ENCODE measurements at places on chromosomes 12 and 14.

- DNase-seq = no peak
Measured at GRCh38 chr14:78443834-78444233, 273.7 kb downstream of the NRXN3 start.

GRCh38 chr14:91870001-91870400 lies 2.7 kb upstream of the TC2N start:
- DNase-seq = no peak

- DNase-seq = no peak
Measured at GRCh38 chr12:125610971-125611370, 545.7 kb downstream of the AACS start.

GRCh38 chr12:21559855-21560569 lies 33.9 kb downstream of the SPX start:
- DNase-seq = no peak

DNA sequence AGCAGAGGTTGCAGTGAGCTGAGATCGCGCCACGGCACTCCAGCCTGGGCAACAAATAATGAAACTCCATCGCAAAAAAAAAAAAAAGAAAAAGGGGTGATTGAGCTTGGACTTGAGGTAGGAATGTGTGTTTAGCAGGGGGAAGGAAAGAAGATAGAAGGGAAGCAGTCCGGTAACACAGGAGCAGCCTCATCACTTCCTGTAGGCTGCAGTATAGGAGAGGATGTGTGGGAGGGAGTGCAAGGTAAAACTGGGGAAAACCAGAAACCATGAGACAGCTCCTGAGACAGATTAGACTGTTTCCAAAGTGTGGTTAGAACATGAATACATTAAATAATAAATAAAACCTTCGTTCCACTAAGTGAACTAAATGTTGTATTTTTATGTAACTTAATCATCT lies 49.2 kb downstream of the FGD4 start:
- DNase-seq = no peak

GRCh38 chr12:56337753-56338251 lies 882 bp upstream of the IL23A start:
- no peak for DNase-seq

GRCh38 chr12:85920324-85920947 lies 46.3 kb downstream of the NTS start:
- no peak for DNase-seq

DNA sequence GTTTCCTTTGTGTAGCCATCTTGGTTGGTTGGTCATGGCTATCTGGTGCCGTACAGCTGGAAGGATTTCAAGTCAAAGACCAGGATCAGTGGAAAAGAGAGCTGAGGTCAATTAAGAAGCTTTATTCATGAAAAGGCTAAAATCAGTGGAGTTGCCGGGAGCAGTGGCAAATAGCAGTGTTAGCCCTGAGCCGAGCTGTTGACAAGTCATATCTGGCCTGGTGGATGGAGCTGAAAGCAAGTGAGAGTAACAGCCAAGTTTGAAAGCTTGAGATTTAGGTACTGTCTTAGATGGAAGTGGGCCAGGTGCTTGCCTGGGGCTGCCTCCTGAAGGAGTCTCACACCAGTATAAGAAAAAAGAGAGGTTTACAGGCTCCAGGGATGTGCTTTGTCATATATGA lies 9.0 kb downstream of the BATF start:
- DNase-seq = no peak

GRCh38 chr14:95337041-95337595 lies 17.4 kb upstream of the CLMN start:
- no peak for DNase-seq

DNA sequence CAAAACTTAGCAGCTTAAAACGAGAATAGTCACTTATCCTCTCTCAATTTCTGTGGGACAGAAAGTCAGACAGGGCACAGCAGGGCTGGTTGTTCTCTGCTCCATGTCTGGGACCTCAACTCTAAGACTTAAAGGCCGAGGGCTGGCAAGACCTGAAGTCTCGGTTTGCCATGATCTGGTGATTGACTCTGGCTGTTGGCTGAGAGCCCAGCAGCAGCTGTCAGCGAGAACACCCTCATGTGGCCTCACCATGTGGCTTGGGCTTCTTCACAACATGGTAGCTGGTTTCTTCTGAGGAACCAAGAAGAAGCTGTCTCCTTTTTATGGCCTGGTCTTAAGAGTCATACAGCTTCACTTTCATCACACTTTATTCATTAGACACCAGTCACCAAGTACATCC lies 1.7 kb upstream of the VASH1 start:
- no peak for DNase-seq

DNA sequence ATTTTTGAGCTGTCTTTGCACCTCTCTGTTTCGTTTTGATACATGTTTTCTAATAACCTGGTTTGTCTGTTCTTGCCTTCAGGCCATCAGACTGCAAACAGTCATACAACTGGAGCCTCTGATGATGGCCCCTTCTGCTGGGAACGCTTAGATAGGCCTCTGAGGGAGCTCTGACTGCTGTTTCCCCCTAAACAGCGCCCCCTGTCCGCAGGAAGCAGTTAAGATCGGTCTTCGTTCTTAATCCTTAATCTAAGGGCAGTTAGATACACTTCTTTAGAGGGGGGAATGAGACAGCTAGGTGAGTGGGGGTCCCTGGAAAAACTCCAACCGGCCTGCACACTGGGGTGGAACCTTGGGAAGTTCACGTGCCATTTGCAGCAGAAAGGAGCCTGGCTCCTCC lies 1338.8 kb upstream of the SEL1L start:
- no peak for DNase-seq

DNA sequence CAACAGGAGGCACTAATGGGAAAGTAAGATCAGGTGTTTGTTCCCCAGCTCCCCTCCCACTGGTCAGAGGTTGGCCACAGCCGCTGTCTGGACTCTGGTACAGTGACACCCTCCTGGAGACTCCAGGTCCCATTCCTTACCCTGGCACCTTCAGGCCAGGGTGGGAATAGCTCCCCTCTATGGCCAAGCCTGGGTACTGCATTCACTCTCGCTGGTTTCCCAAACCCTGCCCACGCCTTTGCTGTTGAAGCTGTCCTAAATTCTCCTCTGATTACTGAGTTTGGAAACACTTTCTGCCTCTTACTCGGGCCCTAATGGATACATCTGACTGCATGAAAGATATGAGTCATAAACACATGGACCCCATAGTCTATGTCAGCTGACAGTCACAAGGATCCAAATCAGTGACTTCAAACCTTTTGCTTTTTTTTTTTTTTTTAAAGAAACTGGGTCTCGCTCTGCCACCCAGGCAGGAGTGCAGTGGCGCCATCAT lies 17.9 kb downstream of the HRK start:
- peak; percentile 27 for DNase-seq

DNA sequence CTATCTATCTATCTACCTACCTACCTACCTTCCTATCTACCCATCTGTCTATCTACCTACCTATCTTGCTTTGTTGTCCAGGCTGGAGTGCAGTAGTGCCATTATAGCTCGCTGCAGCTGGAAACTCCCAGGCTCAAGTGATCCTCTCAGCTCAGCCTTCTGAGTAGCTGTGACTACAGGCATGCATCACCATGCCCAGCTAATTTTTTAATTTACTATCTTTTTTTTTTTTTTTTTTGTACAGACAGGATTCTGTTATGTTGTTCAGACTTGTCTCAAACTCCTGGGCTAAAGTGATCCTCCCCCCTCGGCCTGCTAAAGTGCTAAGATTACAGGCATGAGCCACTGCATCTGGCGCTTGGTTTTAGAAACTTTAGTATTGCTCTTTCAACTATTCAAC lies 762.4 kb downstream of the SLC6A15 start:
- no peak for DNase-seq

DNA sequence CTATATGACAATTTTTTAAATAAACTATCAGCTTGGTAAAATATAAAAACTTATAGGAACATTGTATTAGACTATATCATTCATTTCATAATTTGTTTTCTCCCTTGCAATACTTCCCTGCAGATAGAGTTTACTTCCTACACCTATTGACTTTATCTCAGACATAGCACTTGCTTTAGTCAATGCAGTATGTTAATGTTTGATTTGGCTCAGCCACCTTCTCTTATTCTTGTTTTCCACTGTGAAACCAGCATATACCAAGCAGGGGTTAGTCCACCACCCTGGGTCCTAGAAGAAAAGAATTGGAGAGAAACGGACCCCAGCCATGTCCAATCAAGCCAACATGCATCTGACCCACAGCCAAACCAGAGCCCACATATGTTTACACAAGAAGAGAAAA lies 10.4 kb upstream of the SOX5 start:
- no peak for DNase-seq

- DNase-seq = peak; percentile 26
Measured at GRCh38 chr12:570921-571794, 92.1 kb downstream of the NINJ2 start.

DNA sequence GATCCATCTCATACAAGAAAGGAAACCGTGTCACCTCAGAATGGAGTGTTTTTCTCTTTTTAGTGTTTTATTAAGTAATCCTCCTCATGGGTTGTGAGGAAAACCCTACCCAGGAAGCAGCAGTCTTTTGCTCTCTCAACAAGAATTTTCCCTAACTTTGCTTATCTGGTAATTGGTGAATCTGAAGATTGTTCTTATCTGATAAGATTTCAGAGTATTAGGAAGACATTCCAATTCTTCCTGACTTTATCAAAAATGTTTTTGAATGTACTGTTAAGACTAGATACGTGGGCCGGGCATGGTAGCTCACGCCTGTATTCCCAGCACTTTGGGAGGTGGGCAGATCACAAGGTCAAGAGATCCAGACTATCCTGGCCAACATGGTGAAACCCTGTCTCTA lies 86.0 kb downstream of the PHLDA1 start:
- no peak for DNase-seq

GRCh38 chr12:88520436-88520820 lies 59.8 kb downstream of the KITLG start:
- DNase-seq = no peak

- no peak for DNase-seq
Measured at GRCh38 chr12:92543840-92544239, 158.9 kb upstream of the PLEKHG7 start.

- DNase-seq = no peak
Measured at GRCh38 chr12:41248391-41248790, 60.3 kb downstream of the PDZRN4 start.

GRCh38 chr12:1403417-1403816 lies 191.0 kb downstream of the FBXL14 start:
- DNase-seq = no peak

- DNase-seq = no peak
Measured at GRCh38 chr14:74324931-74325361, 22.2 kb upstream of the ABCD4 start.

DNA sequence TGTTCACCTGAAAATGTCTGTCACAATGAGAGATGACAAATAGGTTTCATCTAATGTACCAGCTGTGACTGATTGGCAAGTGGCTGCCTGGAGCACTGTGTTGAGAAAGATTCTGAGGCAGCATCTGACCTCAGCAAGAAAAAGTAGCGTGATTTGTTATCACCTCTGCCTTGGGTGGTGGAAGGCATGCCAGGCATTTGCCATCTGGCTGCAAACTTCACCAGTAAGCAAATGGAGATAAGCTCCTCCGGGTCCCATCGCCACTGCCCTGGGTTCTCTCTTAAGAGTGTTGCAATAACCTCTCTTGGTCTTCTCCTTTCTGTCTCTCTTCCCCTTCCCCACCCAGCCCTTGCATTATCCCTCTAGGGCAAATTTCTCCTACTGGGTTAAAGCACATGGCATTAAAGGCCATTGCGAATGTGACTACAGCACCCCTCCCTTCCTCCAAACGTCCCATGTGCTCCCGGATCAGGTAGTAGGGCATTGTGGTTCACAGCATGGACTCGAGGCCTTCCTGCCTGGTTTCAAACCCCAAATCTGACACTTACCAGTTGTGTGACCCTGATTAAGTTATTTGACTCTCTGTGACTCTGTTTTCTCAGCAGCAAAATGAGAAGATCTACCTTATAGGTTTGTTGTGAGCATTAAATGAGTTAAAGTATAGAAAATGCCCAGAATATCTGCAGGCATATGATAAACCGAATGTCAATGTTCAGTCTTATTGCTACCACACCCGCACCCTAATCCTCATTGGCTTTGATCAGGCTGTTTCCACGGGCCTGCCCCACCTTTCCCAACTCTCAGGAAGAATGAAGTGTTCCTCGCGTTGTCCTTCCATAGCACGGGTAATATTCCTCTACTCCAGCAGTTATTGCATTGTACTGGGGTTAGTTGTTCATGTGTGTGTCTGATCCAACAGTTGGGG lies 8.2 kb upstream of the LGALS3 start:
- DNase-seq = no peak

- DNase-seq = no peak
Measured at GRCh38 chr14:72630374-72630773, 263.5 kb downstream of the DPF3 start.

- DNase-seq = no peak
Measured at GRCh38 chr12:80472236-80472635, 28.2 kb downstream of the PTPRQ start.

DNA sequence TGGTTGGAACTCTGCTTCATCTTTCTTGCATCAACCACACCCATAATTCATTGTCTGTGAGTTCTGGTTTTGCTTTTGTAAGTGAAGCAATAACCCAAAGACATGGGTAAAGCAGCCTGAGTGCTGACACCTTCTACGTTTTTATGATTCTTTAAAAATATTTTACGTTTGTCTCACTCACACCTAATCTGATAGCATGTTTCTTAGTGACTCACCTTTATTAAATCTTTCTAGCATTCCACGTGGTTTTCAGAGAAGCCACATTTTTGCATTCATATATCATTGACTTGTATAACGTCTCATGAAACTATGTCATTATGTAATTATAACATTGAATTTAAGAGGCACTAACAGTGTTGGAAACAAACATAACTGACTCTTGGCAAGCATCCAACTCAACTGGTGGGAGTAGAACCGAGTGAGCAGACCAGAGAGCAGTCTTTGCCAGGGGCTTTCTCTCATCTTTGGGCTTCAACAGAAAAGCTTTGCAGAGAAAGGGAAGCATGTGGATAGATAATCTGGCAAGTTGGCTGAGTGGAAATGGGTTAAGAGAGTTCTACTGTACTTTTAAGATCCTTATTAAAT lies 118.8 kb downstream of the TPH2 start:
- DNase-seq = no peak

DNA sequence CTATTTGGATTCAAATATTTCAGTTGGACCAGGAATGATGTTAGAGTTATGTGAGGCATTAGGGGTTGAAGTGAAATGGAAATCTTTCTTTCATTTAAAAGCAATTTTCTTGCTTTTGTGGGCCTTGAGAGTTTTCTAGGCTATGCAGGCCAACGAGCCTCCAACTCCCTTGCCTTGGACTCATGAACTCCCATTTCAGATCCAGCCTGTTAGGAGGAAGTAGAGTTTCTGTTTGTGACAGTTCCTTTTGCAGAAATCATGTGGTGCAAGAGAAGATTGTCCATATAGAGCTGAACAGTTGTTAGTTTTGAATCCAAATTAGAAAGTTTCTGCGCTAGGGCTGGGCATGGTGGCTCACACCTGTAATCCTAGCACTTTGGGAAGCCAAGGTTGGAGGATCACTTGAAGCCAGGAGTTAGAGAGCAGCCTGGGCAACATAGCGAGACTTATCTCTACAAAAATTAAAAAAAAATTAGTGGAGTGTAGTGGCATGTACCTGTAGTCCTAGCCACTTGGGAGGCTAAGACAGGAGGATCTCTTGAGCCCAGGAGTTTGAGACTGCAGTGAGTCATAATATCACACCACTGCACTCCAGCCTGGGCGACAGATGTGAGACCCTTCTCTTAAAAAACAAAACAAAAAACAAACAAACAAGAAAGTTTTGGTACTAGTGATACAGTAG lies 47.3 kb upstream of the MED13L start:
- DNase-seq = no peak

Measured in AG04450 (cell line).